Stimulated activated CD8-positive, alpha-beta memory T cell treated with anti-CD3 and anti-CD28 coated beads, Interleukin-4, amount 100 ng/mL, for 1 hour (primary cell): ENCODE measurements at places on chromosomes 6 and 20.

GRCh38 chr20:44135417-44136204, 51.4 kb downstream of the JPH2 start:
- no peak for DNase-seq

GRCh38 chr6:119447921-119448320, 98.4 kb upstream of the MAN1A1 start:
- no peak for DNase-seq

GRCh38 chr6:84625506-84625905, 138.9 kb downstream of the TBX18 start:
- DNase-seq, result no peak

- no peak for DNase-seq
Observed at GRCh38 chr20:48959899-48960550, 38.5 kb downstream of the ARFGEF2 start.

GRCh38 chr20:39190666-39191570, 228.8 kb downstream of the DHX35 start:
- no peak for DNase-seq

DNA sequence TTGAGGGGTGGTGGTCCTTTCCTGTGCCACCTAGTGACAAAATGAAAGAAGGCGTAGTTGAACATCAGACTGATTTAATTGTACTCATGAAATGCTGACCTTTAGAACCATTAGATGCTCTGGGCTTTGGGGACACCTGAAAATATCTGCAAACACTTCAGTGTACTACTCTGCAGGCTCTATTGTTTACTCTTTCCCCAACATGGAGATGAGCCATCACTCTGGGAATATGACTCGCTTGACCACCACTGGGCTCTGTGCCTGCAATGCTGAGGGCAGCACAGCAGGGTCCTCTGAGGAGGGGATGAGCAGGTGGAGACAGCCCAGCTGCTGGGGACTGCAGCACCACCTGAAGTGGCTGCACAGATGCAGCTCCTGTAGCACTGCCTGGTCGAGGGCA, 74.8 kb upstream of the SLC24A3 start:
- no peak for DNase-seq
